KBM-7 (cell line): ENCODE measurements at places on chromosomes 2 and 18.
A peak's percentile ranks its signal among the peaks of the same experiment; 100 is the strongest.

DNA sequence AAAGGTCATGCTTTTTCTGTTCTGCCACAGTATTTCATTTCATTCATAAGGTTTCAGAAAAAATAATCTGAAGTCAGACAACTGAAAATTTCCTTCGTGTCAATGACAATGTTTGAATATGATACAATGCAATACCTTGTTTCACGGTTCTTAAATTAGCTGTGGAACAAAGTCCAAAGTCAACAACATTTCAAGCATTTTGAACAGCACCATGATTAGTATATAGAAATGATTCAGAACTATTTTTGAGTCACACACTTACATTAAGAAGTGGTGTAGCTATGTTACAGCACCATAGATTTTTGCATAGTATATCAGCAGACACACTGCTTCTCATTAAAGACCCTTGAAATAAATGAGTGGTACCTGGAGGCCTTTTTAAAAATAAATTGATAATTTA lies 178.3 kb upstream of the DSEL start:
- no peak for DNase-seq

DNA sequence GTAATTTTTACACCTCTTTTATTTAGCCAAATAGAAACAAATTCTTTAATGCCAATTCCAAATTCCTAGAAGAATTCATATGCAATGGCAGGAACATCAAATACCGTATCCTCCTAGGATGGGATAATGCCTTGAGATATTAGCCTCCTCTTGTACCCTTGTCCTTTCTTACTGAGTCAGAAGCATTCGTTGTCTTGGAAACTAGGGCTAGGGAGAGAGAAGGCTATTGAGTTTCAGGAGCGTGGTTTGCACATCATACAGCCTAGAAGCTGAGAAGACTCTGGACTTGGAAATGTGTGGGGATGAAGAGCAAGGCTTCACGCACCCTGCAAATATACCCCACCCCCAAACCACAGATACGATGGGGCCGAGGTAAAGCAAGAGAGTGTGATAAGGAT lies 300.7 kb downstream of the SP3 start:
- no peak for DNase-seq

DNA sequence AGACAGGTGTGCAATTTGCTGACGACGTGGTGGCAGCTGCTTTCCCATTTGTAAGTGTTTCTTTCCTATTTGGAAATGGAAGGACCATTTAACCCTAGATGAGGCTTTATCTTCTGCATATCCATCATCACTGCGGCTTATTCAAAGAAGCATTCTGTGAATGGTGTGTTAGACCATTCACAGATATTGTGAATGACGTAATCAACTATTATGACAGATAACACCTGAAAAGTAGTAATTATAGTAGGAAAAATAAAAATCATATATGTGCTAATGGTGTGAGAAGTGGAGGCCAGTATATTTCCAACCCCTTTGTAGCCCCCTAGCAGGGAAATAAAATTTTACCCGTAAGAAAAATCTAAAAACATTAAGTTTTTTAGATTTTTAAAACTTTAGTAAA lies 424.5 kb upstream of the CRIM1 start:
- no peak for DNase-seq

DNA sequence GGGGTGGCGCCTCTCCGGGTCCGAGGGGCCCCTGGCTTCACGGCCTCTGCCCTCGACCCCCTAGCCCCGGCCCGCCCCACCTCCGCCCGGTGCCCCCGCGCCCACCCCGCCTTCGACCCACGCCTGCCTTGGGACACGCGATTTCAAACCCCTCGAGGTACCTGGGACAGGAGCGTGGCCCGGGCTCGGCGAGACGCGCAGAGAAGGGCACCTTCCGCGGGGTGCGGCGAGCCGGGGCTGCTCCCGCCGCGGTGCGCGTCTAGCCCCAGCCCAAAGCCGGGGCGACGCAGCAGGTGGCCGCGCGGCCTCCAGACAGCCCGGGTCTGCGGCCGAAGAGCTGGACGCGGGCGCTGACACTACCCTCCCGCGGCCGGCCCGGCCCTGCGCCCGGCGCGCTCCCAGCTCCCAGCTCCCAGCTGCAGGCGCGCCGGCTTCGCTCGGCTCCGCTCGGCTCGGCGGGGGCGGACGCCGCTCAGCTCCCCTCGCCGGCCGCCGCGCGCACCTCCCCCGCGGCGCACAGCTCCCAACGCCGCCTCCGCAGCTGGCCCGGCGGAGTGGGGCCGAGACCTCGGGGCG lies at the start of gene CRACDL:
Gene CRACDL, minus strand, starts transcription at position 449 of the 576 bp plus-strand sequence. CDS start 89,425 bp downstream, outside the sequence.
- no peak for DNase-seq

GRCh38 chr2:48770181-48770580 lies 14.7 kb upstream of the LHCGR start:
- DNase-seq = no peak

DNA sequence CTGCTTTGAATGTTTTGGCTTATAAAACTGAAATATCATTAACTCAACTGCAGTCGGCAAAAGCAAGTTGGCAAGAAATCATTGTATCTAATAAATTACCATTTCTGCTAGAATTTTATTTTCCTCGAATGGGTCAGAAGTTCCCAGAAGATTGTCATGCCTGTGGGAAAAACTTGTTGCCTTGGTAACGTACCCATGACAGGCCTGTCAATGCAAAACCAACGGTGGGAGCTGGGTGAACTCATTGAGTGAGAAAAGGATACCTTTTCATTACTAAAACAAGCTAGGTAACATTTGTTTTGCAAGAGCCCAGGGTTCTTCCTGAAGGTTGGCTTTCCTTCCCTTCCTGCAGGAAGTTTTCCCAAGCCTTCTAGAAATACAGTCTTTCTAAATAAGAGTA lies 9.5 kb downstream of the PLB1 start:
- no peak for DNase-seq

DNA sequence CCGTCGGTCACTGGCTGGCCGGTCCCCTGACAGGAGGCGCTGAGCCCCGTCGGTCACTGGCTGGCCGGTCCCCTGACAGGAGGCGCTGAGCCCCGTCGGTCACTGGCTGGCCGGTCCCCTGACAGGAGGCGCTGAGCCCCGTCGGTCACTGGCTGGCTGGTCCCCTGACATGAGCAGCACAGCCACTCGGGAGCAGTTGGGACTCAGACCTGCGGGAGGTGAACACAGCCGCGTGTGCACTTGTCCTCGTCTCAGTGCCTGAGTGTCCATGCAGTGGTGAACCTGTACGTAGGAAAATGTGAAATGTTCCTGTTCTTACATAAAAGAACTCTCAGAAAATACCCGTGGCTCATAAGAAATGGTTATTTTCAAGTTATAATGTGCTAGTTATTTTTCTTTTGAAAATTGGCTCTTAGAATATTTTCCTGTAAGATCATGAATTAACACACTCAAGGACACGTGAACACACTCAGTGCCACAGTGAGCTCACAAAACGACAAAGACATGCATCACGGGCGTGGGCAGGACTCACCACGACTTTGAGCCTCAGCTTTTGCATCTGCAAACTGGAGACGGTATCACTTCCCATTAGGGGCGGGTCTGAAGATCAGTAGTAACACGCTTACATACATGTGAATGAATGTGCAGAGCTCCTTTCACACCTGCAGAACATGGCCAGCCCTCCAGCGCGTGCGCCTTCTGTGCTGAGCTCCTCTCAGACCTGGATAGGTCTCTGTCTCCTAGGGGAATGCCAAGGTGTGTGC lies 21.1 kb upstream of the NFATC1 start:
- no peak for DNase-seq

DNA sequence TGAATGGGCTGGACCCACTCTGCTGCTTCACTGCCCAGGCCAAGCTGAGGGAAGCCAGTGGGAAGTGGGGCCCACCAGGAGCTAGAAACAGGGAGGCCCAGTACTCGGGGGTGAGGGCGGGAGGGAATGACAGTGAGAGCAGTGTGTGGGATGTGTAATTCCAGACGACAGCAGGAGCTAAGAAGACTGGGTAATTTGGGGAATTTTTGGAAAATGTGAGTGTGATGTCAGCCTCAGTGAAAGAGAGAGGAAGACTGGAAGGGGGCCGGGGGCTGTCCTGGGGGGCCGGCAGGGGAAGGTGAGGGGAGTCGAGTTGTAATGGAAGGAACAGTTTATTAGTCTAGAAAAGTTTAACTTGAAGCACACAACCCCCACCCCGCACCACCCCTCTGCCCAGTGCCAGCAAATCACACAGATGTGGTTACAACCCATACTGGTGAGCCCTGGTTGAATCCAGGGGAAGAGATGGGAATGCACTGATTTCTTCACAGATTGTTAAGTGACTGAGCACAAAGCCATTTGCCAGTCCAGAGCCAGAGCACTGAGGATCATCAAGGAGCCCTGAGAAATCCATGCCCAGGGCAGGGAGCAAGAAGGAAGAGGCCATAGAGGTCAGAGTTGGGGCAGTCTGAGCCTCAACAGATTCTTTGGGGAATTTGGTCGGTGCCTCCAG lies 76.7 kb upstream of the PKDCC start:
- no peak for DNase-seq

DNA sequence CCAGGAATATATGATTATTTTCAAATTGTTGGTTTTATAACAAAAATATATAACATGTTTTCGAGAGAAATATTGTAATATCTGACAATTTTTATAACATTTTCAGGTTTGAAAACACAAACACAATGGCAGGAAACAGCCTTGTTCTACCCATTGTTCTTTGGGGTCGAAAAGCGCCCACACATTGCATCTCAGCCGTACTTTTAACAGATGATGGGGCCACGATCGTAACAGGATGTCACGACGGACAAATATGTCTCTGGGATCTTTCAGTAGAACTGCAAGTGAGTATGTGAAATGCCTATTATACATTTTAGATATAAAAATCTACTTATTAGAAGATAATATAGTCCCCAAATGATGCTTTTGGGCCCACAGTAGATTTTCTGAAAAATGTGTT lies 21.2 kb downstream of the WDR7 start:
- no peak for DNase-seq

DNA sequence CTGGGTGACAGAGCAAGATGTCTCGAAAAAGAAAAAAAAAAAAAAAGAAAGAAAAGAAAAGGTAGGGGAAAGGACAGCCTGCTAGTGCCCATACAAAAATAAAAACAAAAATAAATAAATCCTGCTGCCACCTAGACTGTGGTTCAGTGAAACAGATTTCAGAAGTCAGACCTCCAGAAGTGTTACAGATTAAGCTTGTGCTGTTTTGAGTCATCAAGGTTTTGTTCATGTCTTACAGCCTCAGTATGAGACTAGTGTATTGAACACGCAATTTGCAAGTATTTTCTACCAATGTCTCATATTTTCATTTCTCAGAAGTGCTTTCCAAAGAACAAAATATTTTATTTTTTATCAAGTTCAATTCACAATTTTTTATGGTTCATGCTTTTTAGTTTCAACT lies 720.4 kb upstream of the GYPC start:
- DNase-seq = no peak

- DNase-seq = no peak
Observed at GRCh38 chr2:222160125-222160524, 138.7 kb downstream of the PAX3 start.

DNA sequence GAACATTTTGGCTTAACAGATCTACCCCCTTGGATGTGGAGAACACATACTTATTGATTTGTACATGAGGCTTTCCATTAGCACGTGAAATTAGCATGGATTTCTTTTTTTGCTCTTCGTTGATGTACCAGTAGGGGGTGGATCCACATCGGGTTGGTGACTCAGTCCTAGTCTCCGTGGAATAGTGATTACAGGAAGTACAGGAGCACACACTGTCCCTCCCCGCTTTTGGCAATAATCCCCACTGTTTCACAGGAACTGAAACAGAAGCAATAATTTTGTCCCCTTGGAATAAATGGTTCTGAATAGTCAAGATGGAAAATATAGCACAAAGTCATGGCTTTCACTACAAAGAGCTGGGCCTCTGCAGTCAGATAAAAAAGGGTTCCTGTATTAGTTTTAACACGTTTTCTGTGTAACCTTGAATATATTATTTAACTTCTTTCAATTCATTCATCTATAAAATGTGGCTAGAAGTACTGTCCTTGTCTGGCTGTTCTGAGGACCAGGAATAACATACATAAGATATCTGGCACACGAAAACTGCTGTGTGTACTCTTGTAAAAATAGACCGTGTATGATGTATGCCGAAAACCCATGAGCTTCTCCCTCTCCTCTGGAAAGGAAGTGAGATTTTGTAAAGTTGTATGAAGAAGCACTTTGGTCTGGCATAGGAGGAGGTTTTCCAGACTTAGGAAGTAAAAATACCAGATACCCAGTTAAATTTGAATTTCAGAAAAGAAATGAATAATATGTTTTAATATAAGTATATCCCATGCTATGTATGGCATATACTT lies 229.2 kb downstream of the GALR1 start:
- peak; percentile 23 for DNase-seq

DNA sequence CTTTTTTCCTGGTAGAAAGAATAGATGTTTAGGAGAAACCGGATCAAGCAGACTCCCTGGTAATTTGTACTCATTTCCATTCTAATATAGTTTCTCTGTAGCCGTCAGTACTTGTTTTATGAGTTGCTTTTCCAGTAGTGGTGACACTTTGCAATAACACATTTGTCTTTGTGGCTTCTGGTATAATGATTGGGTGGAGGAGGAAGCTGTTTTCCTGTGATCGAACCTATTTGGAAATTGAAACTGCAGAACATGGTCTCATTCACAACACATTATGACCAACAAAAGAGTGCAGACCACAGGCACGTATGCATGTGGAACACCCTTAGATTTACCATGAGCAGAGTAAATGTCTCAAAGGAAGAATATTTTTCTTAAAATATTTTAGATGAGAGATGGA lies 7.6 kb upstream of the SERPINB12 start:
- DNase-seq = no peak

GRCh38 chr2:223054193-223054781 lies 2.3 kb downstream of the KCNE4 start:
- no peak for DNase-seq

- DNase-seq = no peak
Observed at GRCh38 chr2:176152350-176153181, 1.2 kb downstream of the HOXD4 start.

DNA sequence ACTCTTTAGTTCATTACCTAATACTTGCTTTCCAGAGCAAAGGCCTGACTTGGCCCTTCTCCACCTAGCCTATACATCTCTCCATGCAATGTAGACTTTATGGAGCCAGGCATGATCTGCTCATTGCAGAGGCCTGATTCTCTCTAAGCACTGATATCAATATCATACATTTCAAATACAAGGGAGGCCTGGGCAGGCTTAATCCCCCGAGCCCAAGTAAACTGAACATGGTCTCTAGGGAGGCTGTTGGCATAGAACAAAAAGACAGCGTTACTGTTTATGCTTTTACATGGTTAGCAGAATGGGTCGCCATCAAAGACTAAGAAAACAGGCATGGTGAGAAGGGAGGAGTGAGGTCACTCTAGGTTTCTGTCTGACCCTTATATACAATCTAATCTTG lies 695.1 kb downstream of the ZEB2 start:
- no peak for DNase-seq

DNA sequence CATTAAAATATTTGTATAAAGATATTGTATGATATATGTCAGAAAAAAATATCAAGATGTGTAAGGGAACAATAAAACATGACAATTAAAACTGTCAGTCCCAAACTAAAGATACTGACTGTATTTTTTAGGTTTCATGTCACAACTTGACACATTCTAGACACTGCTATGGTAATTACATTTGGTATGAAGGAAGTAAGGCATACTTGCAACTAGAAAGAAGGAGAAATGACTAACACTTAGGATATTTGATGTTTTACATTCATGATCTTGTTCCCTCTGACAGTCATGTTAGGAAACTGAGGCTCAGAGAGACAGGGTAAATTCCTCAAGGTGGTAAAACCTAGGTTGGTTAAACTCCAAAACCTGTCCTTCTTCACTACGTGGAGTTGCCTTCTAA lies 68.3 kb downstream of the TMEFF2 start:
- DNase-seq = no peak
